Anterior cingulate cortex (tissue), 58 donors: ENCODE measurements at places on chromosomes 7 and 10.

- no peak for DNase-seq
These were observed 55.7 kb upstream of the ANTXRL start for GRCh38 chr10:46231087-46231486.

GRCh38 chr7:41837916-41838315, 135.0 kb upstream of the INHBA start:
- DNase-seq, result no peak

- DNase-seq, result no peak
These were observed 1.8 kb downstream of the UFSP1 start for GRCh38 chr7:100887516-100888290.

GRCh38 chr10:97939446-97939990, 89.9 kb downstream of the GOLGA7B start:
- no peak for DNase-seq

GRCh38 chr7:29107056-29107455, 39.3 kb downstream of the CPVL start:
- DNase-seq, result no peak

GRCh38 chr10:110915035-110915434, 3.9 kb downstream of the BBIP1 start:
- DNase-seq, result no peak
